ENCODE measurements at places on chromosomes 7 and 10. TPM values are rescaled to one million over a fixed set of nuclear protein-coding genes. Genes with fewer than 3 reads are reported as not detected.

The FXYD4 gene
- polyA plus RNA-seq = not detected

The ATP5F1C gene
- 561 TPM for polyA plus RNA-seq

- DNase-seq = no peak
Measured at GRCh38 chr7:27108390-27109127, 6.1 kb upstream of the HOXA2 start.

DNA sequence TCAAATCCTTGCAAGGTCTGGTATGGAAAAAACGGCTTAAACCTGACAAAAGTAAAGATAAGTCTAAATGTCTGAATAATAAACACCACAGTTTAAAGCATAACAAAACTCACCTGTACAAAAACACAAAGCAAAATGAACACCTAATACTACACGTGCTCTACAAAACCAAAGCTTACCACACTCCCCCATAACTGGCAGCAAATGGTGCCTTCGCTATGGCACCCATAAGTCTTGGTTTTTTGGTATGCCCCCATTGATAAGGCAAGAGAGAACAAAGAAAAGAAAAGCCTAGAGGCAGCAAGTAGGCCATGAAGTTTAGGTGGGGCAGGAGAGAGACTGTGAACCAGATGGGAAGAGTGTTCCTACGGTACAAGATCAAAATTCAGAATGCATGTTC is 34.2 kb downstream of the PDZD8 start:
- DNase-seq = no peak

- DNase-seq = no peak
Measured at GRCh38 chr7:77542409-77542808, 5.3 kb downstream of the PTPN12 start.

DNA sequence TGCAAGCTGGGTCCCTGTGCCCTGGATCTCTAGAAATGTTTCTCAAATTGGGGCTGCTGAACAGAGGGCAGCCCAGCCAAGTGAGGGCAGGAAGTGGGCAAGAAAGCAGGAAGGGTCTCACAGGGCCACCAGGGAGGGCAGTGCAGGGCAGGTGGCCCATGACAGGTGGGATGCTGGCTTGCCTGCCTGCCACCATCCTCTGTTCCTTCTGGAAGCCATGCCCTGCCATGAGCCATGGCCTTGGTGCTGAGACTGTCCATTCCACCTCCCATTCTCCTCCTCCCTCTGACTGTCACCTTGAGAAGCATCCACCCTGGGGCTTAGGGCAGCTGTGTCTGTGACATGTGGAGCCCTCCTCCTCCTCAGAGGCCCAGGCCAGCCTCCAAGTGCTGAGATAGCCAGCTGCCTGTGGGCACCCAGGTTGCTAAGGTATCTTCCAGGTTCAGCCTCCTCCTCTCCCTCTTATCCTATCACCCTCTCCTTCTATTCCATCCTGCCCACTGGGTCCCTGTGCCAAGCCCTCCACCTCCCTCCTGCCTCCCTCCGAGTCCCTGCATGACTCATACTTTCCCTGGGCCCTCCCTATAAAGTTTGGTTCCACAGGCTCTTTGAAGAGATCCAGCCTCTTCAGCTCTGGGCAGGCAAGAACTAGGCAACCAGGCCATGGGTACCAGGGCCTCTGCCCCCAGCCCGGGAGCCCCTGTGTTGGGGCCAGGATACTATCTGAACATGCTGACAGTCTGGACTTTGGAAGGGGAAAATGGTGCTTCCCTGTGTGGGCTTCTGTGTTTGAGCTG is 1.3 kb downstream of the VSIR start:
- peak; percentile 76 for DNase-seq

All from heart right ventricle (tissue), 16 donors.